ENCODE measurements at places on chromosomes 3 and 15. TPM values are rescaled to one million over a fixed set of nuclear protein-coding genes. Genes with fewer than 3 reads are reported as not detected.

TMEM115 gene
- 33.9 TPM for total RNA-seq

MUC13 gene
- not detected for total RNA-seq

CFAP100 gene
- not detected for total RNA-seq

ZBTB20 gene
- total RNA-seq = 2.5 TPM

GOLGA8J gene
- not detected for total RNA-seq

RLBP1 gene
- not detected for total RNA-seq

ACTRT3 gene
- not detected for total RNA-seq

ARL8B gene
- 35.8 TPM for total RNA-seq

DNA sequence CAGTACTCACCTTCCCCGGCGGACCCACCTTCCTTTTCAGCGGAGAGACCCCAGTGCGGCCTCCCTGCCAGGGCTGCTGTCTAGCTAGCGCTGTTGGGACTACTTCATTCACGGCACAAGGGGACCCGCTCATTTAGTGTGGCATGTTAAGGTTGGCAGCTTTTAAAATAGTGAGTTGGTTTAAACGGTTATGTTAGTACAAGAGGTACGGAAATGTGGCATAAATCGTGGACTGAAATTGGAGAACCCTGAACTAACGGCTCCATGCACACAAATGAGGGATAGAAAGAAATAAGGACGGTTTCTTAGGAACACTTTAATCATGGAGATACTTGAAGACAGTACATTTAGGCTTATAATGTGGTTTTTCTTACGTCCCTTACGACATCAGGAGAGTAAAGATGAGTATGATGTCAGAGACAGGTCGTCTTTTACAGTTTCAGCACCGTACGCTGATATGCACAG is 752 bp downstream of the CEP63 start:
- DNase-seq = no peak

GRCh38 chr3:118412503-118412902 is 622.1 kb downstream of the IGSF11 start:
- no peak for DNase-seq

- no peak for DNase-seq
Observed at GRCh38 chr3:17182166-17182565, 297.4 kb downstream of the PLCL2 start.

DNA sequence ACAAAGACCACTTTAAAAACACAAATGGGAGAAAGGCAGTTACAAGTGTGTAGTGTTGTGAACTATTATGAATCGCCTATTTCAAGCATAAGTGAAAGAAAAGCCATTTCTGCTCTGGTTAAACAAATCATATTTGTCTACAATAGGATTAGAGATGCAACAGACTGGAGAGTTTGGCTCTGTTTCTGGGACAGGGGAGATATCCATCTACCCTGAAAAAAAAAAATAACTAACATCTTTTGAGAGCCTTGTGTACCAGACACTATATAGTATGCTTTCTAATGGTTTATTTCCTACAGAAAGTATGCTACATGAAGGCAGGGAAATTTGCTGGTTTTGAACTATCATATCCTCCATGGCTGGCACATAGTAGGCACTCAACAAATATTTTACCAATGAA is 106.7 kb upstream of the FHIT start:
- DNase-seq = no peak

GRCh38 chr3:11530153-11530721 is 113.5 kb downstream of the VGLL4 start:
- peak; percentile 86 for DNase-seq

DNA sequence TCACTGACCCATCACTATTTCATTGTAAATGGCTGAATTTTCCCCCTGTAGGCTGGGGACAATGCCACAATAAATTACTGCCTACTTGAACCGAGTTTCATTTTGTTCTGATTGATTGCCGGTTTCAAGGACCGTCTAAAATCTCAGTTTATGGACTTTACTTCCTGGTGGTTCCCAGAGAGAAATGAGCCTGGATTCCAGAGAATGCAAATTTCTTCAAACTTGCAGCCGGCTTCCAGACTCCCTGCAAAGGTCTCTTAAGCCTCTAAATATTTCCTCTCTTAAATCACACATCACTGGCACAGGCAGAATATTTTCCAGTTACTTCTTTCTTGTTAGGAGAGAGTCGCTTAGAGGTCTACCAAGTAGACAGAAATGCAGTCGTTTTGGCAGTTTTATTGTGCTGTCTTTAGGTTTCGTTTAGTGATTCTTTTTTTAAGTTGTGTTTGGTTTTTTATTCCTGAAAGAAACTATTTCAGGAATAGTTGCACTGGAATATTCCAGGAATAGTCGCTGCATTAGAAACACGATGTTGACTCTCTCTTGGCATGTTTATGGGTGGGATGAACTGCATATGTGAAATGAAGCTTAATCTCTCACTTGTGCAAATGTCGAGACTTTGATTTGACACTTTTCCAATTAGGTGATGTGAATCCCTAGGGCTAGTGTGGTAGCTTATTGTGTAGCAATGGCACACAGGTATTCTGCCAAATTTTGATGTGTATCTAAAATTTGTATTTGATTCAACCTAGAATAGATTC is 284.1 kb upstream of the NR2E3 start:
- DNase-seq = no peak

DNA sequence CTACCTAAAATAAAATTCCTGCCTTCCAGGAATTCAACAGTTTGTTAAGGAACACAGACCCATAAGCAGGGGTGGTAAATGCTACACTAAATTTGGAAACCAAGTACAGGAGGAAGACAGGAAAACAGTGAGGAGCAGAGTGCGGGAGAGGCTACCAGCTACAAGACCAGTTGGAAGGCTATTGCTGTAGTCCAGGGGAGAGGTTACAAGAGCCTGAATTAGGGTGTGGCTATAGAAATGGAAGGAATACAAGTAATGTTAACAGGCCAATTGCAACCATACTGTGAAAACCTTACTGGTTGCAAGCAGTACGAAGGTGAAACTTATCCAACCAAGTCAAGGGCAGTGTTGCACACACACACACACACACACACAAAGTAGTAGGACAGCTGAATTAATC is 880 bp upstream of the ARMC8 start:
- DNase-seq = peak; percentile 3

- peak; percentile 52 for DNase-seq
Observed at GRCh38 chr3:115512565-115513415, 110.5 kb upstream of the GAP43 start.

- DNase-seq = no peak
Observed at GRCh38 chr3:39718674-39719595, 90.5 kb upstream of the MYRIP start.

DNA sequence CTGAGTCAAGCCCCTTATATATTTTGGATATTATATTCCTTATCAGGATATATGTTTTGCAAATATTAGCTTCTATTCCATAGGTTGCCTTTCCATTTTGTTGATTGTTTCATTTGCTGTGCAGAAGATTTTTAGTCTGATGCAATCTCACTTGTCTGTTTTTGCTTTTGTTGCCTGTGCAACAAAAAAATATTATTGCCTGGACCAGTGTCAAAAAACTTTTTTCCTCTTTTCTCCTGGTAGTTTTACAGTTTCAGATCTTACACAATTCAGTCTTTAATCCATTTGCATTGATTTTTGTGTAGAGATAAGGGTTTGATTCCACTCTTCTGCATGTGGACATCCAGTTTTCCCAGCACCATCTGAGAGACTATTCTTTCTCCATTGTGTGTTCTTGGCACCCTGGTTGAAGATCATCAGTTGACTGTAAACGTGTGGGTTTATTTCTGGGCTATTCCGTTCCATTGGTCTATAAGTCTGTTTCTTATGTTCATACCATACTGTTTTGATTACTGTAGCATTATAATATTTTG is 228.9 kb upstream of the NR2E3 start:
- DNase-seq = no peak

DNA sequence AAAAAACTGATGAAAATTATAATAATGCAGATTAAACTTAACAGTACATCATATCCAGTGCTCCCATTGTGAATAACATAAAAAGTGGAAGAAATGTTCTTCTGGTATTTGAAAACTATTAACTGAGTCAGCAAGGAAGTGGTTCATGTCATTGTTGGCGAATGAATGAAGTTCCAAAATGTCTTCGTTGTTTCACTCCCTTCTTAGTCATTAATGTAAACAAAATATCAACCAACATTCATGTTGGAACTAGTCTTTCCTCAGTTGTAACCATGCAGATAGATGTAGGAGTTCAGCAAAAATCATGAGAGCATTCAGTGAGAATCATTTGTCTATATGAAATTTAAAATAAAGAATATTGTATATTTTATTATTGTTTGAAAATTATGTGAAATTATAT is 44.1 kb upstream of the ICE2 start:
- peak; percentile 18 for DNase-seq

- no peak for DNase-seq
Observed at GRCh38 chr3:168582503-168582902, 486.8 kb upstream of the GOLIM4 start.

DNA sequence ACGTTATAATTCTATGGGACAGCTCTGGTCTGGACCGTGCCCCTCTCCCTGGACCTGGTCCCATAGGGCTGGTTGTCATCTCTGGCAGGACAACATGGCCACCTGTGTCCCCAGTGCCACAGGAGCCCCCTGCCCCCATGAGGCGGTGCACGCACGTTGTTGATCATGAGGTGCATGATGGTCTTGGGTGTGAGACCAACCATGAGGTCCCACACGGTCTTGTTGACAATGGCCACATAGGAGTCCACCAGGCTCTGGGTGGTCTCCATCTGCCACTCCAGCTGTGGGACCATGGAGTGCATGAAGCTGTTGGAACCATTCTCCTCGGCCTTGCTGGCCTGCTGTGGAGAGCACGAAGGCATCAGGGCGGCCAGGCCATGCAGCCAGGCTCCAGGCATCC is 19.7 kb downstream of the GOLGA6D start:
- DNase-seq = no peak

- no peak for DNase-seq
Observed at GRCh38 chr3:77513542-77513941, 473.6 kb downstream of the ROBO2 start.

DNA sequence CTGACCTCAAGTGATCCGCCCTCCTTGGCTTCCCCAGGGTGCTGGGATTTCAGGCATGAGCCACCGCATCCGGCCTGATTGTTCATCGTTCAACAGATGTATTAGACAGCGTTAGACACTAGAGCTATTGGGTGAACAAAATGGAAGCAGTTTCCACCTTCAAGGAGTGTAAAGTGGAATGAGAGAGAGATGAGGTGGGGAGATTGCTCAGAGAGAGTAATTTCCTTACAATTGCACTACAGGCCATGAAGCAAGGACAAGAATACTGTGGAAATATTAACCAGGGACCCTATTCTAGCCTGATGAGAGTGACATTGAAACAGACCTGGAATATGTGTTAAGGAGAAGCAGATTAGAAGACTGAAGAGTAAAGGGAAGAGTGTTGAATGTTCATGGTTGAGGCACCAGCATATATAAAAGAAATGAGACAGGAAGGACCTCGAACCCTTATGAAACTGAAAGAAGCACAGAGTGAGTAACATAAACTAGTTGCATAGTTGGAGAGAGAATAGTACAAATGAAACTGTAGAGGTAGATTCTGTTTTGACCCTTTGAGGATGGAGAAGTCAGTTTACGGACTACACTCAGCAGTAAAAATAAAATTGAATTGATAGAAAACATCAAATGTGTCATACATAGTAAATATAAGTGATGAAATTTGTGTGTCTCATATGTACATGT is 7.2 kb downstream of the RTF1 start:
- DNase-seq = no peak

DNA sequence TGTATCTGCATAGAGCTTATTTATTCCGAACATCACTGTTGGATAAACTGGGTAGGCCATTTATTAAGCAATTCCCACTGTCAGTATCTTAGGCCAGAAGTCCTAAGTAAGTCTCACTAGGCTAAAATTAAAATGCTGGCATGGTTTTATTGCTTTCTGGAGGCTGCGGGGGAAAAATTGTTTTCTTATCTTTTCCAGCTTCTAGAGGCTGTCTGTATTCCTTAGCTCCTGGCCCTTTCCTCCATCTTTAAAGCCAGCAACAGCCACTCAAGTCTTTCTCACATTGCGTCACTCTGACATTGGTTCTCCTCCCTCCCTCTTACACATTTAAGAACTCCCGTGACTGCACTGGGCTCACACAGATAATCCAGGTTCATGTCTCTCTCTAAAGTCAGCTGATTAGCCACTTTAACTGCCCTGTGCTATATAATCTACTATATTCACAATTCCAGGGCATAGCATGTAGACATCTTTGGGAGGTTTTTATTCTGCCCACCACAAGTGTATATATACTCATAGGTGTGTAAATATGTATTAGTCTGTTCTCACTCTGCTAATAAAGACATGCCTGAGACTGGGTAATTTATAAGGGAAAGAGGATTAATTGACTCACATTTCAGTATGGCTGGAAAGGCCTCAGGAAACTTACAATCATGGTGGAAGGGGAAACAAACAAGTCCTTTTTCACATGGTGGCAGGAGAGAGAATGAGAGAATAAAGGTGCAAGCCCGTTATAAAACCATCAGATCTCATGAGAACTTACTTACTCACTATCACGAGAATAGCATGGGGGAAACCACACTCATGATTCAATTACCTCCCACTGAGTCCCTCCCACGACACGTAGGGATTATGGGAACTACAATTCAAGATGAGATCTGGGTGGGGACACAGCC is 113.5 kb upstream of the SLC7A14 start:
- peak; percentile 31 for DNase-seq

GRCh38 chr3:140715035-140715434 is 37.2 kb downstream of the TRIM42 start:
- no peak for DNase-seq

GRCh38 chr15:96218623-96219455 is 111.7 kb upstream of the NR2F2 start:
- DNase-seq = no peak

DNA sequence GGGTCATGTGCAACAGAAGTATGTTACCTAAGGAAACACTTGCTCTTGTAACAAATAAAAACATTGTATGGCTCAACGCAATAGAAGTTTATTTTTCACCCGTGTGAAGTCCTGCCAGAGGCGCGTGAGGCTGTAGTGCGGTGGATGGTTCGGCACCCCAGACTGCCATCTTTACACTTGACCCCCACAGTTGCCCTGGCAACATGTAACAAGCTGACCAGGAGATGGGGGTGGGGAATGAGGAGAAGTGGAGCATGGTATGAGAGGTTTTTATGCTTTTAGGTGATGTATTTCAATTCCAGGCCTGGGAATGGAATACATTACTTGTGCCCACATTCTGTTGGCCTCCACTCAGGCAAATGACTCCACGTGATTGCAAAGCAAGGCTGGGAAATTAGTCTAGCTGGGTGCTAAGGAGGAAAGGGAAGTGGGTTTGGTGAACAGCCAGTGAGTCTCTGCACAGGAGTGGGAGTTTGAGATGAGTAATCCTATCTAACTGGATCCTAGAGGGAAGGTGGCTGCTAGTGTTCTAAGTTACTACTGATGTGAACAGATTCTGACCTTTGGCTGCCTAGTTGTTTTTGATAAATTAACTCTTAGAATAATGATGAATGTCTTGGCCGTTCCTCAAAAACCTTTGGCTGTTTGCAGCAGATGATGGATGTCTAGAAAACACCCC is 33.8 kb upstream of the GREM1 start:
- DNase-seq = peak; percentile 92

Data from Daoy (cell line).